ENCODE measurements at places on chromosomes 1 and 21. TPM values are rescaled to one million over a fixed set of nuclear protein-coding genes. Genes with fewer than 3 reads are reported as not detected.

Gene GJB3
- total RNA-seq: 63.0 TPM

Gene NBPF9
- total RNA-seq: 19.1 TPM

- DNase-seq: no peak
Observed at GRCh38 chr1:33848205-33848937, 15.5 kb upstream of the HMGB4 start.

- DNase-seq: no peak
Observed at GRCh38 chr1:41806472-41807155, 112.1 kb downstream of the HIVEP3 start.

Gene C1orf210
- 23.3 TPM for total RNA-seq

DNA sequence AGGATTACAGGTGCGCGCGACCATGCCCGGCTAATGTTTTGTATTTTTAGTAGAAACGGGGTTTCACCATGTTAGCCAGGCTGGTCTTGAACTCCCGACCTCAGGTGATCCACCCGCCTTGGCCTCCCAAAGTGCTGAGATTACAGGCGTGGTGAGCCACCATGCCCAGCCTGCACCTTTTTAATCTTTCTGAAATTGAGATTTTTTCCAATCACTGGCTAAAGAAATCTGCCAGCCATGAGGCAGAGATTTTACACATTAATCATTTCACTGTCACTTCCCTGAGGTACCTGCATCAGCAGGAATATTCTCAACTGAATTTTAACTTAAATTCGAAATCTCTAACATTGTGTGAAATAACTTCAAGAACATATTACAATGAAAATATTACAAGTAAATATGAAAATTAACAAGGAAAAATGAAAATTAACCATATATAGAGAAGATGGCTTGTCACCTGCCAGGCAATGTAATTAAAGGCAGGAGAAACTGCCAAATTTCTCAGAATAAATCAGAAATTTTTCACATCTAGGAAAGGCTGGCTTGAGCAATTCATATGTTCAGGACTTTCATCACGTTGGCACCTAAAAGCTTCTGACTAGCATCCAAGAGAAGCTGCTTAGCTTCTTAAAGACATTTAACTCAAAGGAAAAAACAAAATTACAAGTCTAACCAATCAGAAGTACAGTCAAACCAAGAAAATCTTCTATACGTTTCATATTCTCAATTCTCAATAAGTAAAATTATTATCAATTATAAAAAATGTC, 5.9 kb downstream of the ANKRD13C start:
- DNase-seq: no peak

- peak; percentile 62 for DNase-seq
Observed at GRCh38 chr21:36966066-36966820, at the start of gene HLCS. Gene HLCS (minus strand): TSS chr21:36966669. CDS start chr21:36966638, 31 bp downstream.

Gene CD1D
- total RNA-seq: not detected

DNA sequence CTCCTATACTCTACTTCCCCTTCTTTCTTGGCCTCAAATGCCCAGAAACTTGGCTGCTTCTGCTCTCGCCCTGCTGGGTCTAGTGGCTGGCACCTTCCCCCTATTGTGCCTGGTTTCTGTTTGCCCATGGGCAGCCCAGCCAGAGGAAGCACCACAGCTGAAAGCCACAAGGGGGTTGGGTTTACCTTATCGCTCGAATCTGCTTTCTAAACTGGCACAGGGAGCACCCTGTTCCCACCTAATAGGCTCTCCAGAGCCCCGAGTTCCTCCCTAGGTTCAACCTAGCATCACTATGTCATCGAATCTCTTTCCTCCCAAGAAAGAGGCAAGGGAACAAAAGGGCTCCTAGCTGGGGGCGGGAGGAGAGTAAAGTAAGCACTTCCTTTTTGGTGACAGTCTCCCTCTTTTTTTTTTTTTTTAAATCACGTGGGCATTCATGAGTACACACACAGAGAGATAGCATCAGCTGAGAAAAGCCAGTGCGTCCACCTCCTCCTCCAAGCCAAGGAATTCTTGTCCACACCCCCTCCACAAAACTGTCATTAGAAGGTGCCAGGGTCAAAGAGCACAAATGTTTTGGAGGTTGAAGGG, 72.8 kb downstream of the PLEKHA6 start:
- peak; percentile 88 for DNase-seq

GRCh38 chr21:14706712-14707510, 160.8 kb upstream of the SAMSN1 start:
- DNase-seq: no peak

GRCh38 chr1:7257225-7257624, 472.0 kb downstream of the CAMTA1 start:
- no peak for DNase-seq

Gene SLC1A7
- total RNA-seq: not detected

Gene TEDDM1
- total RNA-seq: not detected

DNA sequence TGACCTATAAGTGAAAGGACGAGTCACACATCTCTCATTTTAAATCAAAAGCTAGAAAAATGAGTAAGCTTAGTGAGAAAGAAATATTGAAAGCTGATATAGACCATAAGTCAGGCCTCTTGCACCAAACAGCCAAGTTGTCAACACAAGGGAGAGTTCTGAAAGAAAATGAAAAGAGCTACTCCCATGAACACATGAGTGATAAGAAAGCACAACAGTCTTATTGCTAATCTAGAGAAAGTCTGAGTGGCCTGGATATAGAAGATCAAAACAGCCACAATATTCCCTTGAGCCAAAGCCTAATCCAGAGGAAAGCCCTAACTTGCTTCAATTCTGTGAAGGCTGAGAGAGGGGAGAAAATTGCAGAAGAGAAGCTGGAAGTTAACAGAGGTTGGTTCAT, 175.0 kb downstream of the SMYD3 start:
- no peak for DNase-seq

GRCh38 chr1:214219902-214220301, 61.1 kb upstream of the SMYD2 start:
- DNase-seq: no peak

DNA sequence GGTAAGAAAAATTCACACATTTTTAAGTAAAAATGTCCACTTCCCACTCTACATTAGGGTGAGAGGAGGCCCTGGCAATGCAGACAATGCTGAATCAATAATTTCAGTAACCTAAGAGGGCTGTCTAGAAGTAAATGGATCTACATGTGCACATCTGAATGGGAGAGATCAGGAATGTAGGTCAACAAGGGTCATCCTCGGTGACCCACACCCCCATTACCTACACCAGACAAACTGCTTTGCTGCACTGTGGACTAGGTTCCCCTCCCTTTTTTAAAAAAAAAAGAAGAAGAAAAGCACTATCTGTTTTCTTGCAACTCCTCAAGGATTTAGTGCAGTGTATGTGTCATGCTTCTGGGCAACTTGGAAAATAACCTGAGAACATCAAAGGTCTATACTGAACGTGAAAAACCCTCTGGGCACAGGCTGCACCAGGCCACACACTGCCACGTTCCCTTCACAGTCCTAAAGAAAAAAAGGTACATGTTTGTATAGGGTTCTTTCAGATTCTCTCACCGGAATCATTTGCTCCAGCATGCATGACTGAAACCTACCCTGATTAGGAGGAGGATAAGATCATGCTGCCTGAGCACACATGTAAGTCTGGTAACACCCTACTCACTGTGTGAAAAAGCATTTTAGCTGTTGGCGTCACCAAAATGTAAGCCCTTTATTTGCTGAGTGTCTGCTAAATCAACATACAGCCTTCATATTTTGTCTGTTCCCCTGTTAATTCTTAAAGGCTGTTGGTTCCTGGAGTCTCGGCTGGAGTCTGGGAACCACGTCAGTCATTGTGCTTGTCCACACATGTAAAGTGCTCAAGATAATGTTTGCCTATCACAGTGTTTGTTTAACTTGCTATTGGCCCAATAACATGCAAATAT, 341.0 kb downstream of the SMYD3 start:
- DNase-seq: no peak

Gene VHLL
- not detected for total RNA-seq

DNA sequence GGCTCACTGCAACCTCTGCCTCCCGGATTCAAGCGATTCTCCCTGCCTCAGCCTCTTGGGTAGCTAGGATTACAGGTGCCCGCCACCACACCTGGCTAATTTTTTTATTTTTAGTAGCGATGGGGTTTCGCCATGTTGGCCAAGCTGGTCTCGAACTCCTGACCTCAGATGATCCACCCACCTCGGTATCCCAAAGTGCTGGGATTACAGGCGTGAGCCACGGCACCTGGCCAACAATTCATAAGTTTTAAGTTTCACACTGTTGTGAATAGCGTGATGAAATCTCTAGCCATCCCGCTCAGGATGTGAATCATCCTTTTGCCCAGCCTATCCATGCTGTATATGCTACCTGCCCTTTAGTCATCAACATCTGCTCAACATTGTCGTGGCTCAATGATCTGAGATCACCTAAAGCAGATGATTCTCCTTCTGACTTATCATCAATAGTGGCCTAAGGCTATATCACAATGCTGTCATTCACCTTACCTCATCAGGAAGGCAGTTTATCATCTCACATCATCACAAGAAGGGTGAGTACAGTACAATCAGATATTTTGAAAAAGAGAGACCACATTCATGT, 2.6 kb downstream of the PFDN2 start:
- peak; percentile 75 for DNase-seq

- no peak for DNase-seq
Observed at GRCh38 chr21:38319781-38320180, 63.0 kb downstream of the KCNJ15 start.

- no peak for DNase-seq
Observed at GRCh38 chr1:31748365-31748764, 15.8 kb downstream of the ADGRB2 start.

GRCh38 chr1:32128964-32129363, 21.1 kb downstream of the KPNA6 start:
- no peak for DNase-seq

DNA sequence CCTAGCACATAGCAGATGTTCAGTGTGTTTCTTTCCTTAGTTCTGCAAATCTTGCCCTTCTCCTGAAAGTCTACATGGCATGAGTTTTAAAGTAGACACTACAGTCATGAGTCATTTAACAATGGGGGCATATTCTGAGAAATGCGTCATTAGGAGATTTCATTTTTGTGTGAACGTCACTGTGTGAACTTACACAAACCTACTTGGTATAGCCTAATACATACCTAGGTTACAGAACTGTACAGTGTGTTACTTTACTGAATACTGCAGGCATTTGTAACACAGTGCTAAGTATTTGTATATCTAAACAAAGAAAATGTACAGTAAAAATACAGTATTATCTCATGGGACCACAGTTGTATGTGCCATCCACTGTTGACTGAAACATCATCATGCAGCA, 10.0 kb downstream of the TTF2 start:
- DNase-seq: no peak

DNA sequence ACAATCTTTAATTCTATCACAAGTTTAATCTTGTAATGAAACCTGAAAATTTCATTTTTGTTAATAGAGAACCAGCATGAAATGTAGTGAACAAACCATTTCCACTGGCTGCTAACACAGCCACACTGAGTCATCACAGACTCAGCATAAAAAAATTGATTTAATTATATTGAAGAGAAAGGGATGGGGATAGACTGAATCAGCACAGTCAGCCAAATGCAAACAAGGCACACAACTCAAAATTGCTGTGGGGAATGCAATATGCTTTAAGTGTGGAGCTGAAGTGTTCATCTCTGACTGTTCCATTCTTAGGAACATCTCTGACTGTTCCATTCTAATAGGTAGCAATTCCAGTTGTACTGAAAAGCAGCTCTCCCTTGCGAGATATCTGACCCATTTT, 299.8 kb downstream of the MRPL39 start:
- DNase-seq: no peak

Gene GJA9
- 0.48 TPM for total RNA-seq

DNA sequence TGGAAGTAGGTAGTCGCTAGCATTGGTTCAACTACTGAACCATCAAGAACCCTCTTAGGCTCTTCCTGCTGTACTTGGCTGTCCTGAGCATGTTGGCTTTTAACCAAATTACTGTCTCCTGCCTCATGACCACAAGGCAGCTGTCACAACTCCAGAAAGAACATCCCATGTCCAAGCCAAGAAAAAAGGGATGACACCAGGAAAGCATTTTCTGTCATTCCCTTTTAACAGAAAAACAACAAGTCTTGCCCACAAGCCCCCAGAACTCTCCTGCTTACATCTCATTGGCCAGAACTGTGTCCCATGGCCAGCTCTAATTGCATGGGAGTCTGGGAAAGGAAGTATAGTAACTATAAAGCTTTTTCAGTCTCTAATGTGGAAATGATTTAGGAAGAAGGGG, 2.4 kb upstream of the RNU5D-1 start:
- DNase-seq: no peak

- no peak for DNase-seq
Observed at GRCh38 chr1:155509064-155509463, 53.5 kb downstream of the ASH1L start.

All from PC-9 (cell line).